ENCODE measurements at places on chromosomes 12 and 14. TPM values are rescaled to one million over a fixed set of nuclear protein-coding genes. Genes with fewer than 3 reads are reported as not detected.
A peak's percentile ranks its signal among the peaks of the same experiment; 100 is the strongest.

The PZP gene
- total RNA-seq, result not detected

DNA sequence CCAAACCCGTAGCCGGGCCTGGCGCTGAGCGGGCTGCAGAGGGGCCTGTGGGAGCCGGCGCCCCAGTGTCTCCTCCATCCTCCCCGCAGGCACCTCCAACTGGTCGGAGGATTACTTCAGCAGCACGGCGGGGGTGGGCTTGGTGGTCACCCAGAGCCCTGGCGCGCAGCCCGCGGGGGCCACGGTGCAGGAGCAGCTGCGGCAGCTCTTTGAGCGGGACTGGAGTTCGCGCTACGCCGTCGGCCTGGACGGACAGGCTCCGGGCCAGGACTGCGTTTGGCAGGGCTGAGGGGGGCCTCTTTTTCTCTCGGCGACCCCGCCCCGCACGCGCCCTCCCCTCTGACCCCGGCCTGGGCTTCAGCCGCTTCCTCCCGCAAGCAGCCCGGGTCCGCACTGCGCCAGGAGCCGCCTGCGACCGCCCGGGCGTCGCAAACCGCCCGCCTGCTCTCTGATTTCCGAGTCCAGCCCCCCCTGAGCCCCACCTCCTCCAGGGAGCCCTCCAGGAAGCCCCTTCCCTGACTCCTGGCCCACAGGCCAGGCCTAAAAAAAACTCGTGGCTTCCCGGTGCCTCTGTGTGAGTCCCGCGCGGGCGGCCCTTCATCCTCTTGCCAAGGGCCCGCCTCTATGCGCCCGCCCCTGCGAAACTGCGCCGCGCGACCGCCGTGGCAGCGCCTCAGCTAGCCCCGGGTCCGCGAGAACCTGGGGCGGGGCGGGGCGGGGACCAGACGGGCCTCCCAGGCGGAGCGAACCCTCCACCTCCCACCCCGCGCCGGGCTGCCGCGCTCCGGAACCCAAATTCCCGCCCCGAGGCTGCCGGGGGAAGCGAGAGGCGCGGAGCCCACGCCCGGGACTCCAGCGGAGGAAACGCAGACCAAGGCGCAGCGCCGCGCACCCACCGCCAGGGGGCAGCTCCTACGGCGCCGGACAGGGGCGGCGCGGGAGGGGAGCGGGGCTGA lies 8.3 kb downstream of the PLD4 start:
- DNase-seq, result peak; percentile 72

- DNase-seq, result no peak
Observed at GRCh38 chr14:63342371-63342770, 23.6 kb upstream of the GPHB5 start.

- no peak for DNase-seq
Observed at GRCh38 chr14:49621114-49621881, 699 bp downstream of the MGAT2 start.

- peak; percentile 82 for DNase-seq
Observed at GRCh38 chr14:20609215-20610001, 18.2 kb upstream of the RNASE12 start.

Data from Caki2 (cell line).